KBM-7 (cell line): ENCODE measurements at places on chromosomes 5 and 9.

GRCh38 chr9:131006601-131007000, 2.4 kb upstream of the LAMC3 start:
- DNase-seq: no peak

- no peak for DNase-seq
Measured at GRCh38 chr9:132516911-132517310, 65.5 kb upstream of the BARHL1 start.

DNA sequence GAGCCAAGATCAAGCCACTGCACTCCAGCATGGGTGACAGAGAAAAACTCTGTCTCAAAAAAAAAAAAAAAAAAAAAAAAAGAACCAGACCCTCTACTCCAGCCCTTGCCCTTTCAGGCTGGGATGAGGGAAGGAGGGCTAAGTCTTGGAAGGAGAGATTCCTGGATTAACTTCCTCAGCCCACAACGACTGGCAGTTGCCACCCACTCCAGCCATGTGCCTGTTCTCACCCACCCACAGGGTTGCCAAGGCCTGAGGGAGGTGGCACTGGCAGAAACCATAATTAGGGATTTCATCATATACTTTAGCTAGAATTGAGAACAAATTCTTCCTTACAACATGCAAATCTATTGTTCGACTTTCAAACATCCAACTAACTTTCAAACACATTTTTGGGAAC, 87.8 kb upstream of the SLC30A5 start:
- DNase-seq: no peak

DNA sequence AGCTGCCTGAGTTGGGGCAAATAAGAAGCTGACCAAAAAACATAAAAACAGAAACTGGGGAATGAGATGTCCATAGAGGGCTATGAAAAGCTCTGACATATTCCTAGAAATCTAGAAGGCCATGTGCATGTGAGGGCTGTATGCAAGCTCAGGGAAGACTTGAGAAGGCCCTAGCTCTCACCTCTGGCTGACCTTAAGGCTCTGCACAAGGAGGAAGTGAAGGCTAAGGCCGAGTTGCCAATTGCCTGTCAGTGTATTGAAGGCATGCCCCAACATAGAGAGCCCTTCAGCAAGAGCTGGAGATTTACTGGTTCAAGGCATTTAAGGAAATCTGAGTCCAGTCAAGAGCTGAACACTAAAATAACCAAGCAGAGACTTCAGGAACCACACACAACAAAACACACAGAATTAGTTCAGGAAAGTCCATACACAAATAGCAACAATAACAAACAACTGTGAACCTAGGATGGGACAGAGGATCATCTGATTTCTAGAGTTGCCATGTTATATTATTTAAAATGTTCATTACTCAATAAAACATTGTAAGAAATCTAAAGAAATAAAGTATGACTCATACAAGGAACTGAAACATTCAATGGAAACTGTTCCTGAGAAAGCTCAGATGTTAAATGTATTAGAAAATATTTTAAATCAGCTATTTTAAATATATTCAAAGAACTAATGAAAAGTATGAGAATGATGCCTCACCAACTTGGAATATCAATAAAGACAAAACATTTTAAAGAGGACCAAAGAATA, 161.8 kb downstream of the AUH start:
- DNase-seq: no peak

DNA sequence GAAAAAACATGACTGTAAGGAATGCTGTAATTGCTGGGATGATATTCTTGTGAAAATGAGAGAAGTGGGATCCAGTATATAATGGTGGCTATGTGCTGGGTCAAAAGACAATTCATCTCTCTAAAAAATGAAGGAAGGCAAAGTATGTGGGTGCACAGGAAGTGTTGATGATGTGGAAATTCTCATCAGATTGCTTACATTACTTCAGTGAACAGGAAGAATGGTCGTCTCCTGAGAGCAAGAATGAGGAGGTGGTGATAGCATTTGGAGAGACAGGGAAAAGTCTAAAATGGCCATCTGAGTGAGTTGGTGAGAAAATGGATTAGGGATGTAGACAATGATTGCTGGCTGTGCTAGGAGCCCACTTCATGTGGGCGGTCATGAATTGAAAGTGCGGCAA, 253.5 kb upstream of the NREP start:
- DNase-seq: no peak

DNA sequence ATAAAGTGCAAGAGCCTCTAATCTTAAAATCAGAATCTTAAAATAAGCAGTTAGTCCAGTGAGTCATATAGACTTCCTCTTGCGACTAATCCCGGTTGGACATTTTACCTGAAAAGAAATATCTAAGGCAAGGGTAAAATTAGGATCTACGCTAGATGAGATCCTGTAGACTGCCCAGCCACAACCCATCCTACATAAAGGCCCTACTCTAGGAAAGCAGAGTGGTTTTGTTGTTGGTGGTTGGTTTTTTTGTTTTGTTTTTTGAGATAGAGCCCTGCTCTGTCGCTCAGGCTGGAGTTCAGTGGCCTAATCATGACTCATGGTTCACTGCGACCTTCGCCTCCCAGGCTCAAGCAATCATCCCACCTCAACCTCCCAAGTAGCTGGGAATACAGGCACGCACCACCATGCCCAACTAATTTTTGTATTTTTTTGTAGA, 6.9 kb downstream of the TSC1 start:
- DNase-seq: no peak

GRCh38 chr9:116243708-116244107, 90.1 kb downstream of the PAPPA start:
- no peak for DNase-seq

GRCh38 chr5:14597080-14597479, 15.5 kb downstream of the OTULINL start:
- DNase-seq: no peak

DNA sequence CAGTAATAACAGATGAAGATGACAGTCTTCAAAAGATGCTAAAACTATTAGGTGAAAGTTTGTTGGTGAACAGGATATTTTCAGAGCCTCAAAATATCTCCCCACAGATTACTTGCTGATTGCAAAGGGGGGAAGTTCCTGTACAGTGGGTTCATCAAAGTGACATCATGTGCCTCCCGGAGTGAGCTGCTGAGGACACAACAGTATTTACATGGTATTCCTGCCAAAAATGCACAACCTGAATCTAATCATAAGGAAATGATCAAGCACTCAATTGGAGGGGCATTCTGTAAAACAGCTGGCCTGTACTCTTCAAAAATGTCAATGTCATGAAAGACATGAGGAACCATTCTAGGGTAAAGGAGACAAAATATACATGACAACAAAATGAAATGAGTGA, 18.9 kb upstream of the GLIS3 start:
- DNase-seq: no peak
